ENCODE measurements at places on chromosomes 12 and 14. TPM values are rescaled to one million over a fixed set of nuclear protein-coding genes. Genes with fewer than 3 reads are reported as not detected.

GRCh38 chr14:34012978-34013720 lies 62.3 kb upstream of the EGLN3 start:
- no peaks in the 10 kb centered on the region for H3K27me3 ChIP-seq
- H3K36me3 ChIP-seq, result no peaks in the 10 kb centered on the region
- H3K4me1 ChIP-seq, result no peaks in the 10 kb centered on the region
- no peak overlapping the region for H3K27ac ChIP-seq
- no peak overlapping the region for H3K4me3 ChIP-seq
- no peak for DNase-seq

DNA sequence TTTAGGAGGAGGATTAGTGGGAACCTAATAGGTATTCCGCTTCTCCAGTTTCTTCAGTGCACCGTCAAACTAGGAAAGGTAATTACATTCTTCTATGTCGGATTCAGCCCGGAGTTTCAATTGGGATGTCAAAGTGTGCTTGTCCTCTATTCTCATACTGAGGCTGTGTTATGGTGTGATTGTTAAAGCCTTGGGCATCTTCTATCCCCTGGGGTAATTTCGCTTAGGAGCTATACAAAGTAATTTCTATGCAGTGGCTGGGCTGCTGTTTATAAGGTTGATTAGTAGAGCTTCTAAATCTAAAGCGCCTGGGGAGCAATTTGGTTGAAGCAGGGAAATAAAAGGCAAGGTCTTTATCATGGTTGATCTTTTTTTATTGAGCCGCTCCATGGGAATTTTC lies 399.6 kb downstream of the ZFP36L1 start:
- H3K4me3 ChIP-seq, result no peak overlapping the region
- no peaks in the 10 kb centered on the region for H3K4me1 ChIP-seq
- H3K36me3 ChIP-seq, result no peaks in the 10 kb centered on the region
- H3K27ac ChIP-seq, result no peak overlapping the region

DNA sequence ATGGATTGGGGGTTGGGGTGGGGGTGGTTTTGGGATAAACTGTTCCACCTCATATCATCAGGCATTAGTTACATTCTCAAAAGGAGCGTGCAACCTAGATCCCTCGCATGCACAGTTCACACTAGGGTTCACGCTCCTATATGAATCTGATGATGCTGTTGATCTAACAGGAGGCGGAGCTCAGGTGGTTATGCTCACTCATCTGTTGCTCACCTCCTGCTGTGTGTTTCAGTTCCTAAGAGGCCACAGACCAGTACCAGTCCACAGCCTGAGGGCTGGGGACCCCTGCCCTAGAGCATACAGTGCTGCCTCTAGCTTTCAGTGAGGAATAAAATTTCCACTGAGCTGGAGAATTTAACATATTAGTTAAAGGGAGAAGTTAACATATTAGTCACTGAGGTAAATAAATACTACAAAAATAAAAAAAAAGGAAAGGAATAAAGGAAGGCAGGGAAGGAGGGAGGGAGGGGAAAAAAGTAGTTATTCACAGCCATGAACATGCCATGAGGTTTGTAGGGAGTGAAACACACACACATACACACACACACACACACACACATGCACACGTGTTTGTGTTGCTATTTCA lies 612.7 kb upstream of the TBX3 start:
- no peak overlapping the region for H3K27ac ChIP-seq
- H3K4me3 ChIP-seq, result no peak overlapping the region
- H3K36me3 ChIP-seq, result no peaks in the 10 kb centered on the region
- no peaks in the 10 kb centered on the region for H3K4me1 ChIP-seq
- DNase-seq, result no peak
- H3K27me3 ChIP-seq, result no peaks in the 10 kb centered on the region

GRCh38 chr14:105844810-105845724 lies 318.7 kb downstream of the TMEM121 start:
- no peak overlapping the region for H3K4me3 ChIP-seq
- no peaks in the 10 kb centered on the region for H3K4me1 ChIP-seq
- H3K27ac ChIP-seq, result no peak overlapping the region
- H3K27me3 ChIP-seq, result no peaks in the 10 kb centered on the region
- no peak for DNase-seq

GRCh38 chr14:104845834-104846441 lies 19.1 kb upstream of the CEP170B start:
- no peak overlapping the region for H3K27ac ChIP-seq
- H3K27me3 ChIP-seq, result no peaks in the 10 kb centered on the region
- no peak overlapping the region for H3K4me3 ChIP-seq
- DNase-seq, result no peak

- no peak overlapping the region for H3K4me3 ChIP-seq
- no peaks in the 10 kb centered on the region for H3K4me1 ChIP-seq
- no peak overlapping the region for H3K27ac ChIP-seq
Observed at GRCh38 chr14:74425525-74426201, 347 bp downstream of the SYNDIG1L start.

- no peaks in the 10 kb centered on the region for H3K36me3 ChIP-seq
- no peak for DNase-seq
- H3K27ac ChIP-seq, result peak overlapping the region; percentile 71
Observed at GRCh38 chr14:99272899-99273765, 1.1 kb upstream of the BCL11B start.

DNA sequence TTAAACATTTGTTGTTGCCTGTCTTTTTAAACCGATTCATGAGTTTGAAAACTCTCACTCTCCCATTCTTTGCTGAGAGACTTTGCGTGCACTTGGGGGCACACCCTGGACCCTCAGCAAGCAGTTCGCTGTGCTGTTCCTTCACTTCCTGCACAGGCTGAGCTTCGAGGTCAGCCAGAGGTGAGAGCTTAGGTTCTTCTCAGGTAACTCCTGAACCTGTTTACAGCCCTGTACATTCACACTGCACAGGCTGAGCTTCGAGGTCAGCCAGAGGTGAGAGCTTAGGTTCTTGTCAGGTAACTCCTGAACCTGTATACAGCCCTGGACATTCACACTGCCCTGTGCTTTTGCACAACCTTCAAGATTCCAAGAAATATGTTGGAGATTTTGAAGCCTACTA lies 9.8 kb upstream of the CLECL1 start:
- no peak for DNase-seq
- H3K27me3 ChIP-seq, result no peaks in the 10 kb centered on the region
- no peaks in the 10 kb centered on the region for H3K4me1 ChIP-seq
- no peaks in the 10 kb centered on the region for H3K36me3 ChIP-seq
- no peak overlapping the region for H3K27ac ChIP-seq

GRCh38 chr12:57989838-57990237 lies 48.5 kb downstream of the ATP23 start:
- H3K27ac ChIP-seq, result no peak overlapping the region
- no peaks in the 10 kb centered on the region for H3K27me3 ChIP-seq
- DNase-seq, result no peak
- H3K4me1 ChIP-seq, result no peaks in the 10 kb centered on the region
- H3K4me3 ChIP-seq, result no peak overlapping the region
- H3K36me3 ChIP-seq, result no peaks in the 10 kb centered on the region

DNA sequence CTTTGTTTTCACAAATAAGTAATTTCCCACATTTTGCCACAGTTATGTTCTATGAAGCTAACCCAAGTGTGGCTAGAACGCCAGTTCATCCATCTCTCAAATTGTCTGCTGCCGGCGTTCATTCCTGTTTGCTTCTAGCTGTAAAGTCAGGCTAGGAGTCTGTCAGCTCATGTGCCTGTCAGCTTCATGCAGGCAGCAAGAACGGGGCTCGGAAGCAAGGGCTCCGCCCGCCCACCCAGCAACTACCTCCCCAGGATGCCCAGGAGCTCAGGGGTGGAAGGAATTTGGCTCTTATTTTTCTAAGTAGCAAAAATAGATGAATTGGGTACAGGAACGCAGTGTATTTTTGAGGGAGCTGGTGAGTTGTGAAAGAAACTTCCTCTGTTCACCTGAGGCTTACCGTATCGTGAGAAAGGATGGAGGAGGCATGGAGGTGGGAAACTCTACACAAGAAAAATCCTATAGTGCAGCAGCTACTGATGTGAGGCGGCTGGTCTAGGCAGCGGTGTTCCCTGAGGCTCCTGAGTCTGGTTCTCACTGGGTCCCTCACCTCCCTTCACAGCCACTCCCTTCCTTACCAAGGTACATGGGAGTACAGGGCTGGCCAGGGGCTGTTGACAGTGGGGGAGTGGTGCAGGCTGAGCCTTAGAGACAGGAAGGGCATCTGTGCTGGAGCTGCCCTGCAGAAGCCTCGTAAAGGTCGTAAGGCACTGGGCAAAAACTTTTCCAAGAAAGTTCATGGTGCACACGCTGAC lies 54.5 kb upstream of the AMN start:
- DNase-seq, result no peak
- H3K4me1 ChIP-seq, result no peaks in the 10 kb centered on the region
- no peak overlapping the region for H3K27ac ChIP-seq
- H3K27me3 ChIP-seq, result no peaks in the 10 kb centered on the region
- H3K4me3 ChIP-seq, result no peak overlapping the region

GRCh38 chr12:34625116-34625515 lies 602.8 kb downstream of the ALG10 start:
- no peaks in the 10 kb centered on the region for H3K27me3 ChIP-seq
- no peak overlapping the region for H3K4me3 ChIP-seq
- no peaks in the 10 kb centered on the region for H3K4me1 ChIP-seq

DNA sequence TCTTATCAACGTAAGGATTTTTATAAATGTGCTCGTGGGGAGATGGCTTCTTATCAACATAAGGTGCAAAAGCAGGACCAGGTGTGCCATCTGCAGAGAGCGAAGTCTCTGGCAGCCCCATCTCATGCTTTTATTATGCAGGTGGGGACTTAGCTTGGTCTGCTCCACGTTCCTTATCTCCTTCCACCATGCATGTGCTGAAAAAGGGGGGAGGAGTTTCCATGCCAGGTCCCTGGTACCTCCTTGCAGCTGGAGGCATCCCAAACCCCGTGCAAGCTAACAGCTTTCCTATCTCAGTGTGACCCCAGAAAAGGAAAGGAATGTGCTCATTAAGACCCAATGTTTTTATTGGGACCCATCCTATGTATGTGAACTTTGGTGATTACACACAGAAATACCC lies 608.5 kb downstream of the TMEM121 start:
- no peaks in the 10 kb centered on the region for H3K27me3 ChIP-seq
- no peak overlapping the region for H3K27ac ChIP-seq
- H3K4me3 ChIP-seq, result no peak overlapping the region
- no peaks in the 10 kb centered on the region for H3K36me3 ChIP-seq
- no peaks in the 10 kb centered on the region for H3K4me1 ChIP-seq
- DNase-seq, result no peak

DNA sequence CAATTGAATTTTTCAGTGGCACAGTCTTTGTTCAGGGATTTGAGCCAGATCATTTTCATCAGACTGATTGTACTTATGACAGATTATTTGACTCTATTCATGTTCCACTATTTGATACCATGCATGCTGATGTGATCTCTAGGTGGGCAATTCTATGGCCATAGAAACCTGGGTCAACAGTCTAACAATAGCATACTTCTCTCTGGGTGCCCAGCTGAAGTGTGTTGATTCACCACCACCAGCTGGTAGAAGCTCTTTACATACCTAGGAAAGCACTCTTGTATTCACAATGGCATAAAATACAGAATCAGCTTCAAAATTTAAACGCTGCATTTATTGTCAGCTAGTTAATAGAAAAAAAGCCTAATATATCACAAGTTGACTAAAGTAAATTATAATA lies 90.2 kb upstream of the TMTC2 start:
- H3K4me1 ChIP-seq, result no peaks in the 10 kb centered on the region
- no peak overlapping the region for H3K4me3 ChIP-seq
- H3K27ac ChIP-seq, result no peak overlapping the region
- H3K36me3 ChIP-seq, result no peaks in the 10 kb centered on the region
- no peaks in the 10 kb centered on the region for H3K27me3 ChIP-seq
- DNase-seq, result no peak

DNA sequence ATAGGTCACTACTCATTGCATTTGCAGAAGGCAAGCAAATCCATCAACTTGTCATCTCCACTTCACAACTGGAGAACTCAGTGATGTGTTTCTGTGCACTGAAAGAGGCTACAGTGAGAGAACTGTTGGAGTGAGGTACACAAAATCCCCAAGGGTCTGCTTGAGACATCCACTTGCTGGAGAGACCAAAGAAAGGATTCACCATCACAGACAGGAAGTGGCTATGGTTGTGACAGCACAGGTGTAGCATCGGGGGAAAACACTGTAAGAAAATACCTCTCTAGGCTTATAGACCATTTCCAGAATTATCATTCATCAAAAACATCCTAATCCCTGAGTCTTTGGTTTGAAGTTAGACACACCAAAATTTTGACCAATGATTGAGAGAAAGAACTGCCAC lies 201.3 kb upstream of the OR4E1 start:
- H3K27me3 ChIP-seq, result no peaks in the 10 kb centered on the region
- no peak overlapping the region for H3K4me3 ChIP-seq
- H3K36me3 ChIP-seq, result no peaks in the 10 kb centered on the region

- peak overlapping the region; percentile 91 for H3K27ac ChIP-seq
- H3K4me1 ChIP-seq, result peaks cover 5% of the 10 kb centered on the region
- no peaks in the 10 kb centered on the region for H3K36me3 ChIP-seq
- no peak overlapping the region for H3K4me3 ChIP-seq
- DNase-seq, result peak; percentile 92
Observed at GRCh38 chr12:103858953-103859601, 18.0 kb upstream of the NT5DC3 start.

The PYGL gene
- 15.4 TPM for total RNA-seq

The PTPRR gene
- total RNA-seq, result 2.4 TPM

The LRRIQ1 gene
- 2.6 TPM for total RNA-seq

The LGR5 gene
- total RNA-seq, result 0.91 TPM

The RNASE7 gene
- total RNA-seq, result 0.74 TPM

The PTPRO gene
- 1.4 TPM for total RNA-seq

The SMCO2 gene
- not detected for total RNA-seq

The OR6C2 gene
- total RNA-seq, result not detected

The SLC25A21 gene
- total RNA-seq, result 1.5 TPM

Measured in prostate gland (tissue), 2 donors.